Occipital lobe (tissue), 3 donors: ENCODE measurements at places on chromosomes 13 and 19.

- no peak for DNase-seq
These were observed 229.7 kb downstream of the KCNRG start for GRCh38 chr13:50244713-50245574.

- no peak for DNase-seq
These were observed 37.6 kb upstream of the FLT1 start for GRCh38 chr13:28532388-28533124.

GRCh38 chr19:46031781-46032596, 8.8 kb downstream of the IGFL4 start:
- DNase-seq = no peak

- peak; percentile 53 for DNase-seq
These were observed 83.2 kb upstream of the IRS2 start for GRCh38 chr13:109869312-109870237.

DNA sequence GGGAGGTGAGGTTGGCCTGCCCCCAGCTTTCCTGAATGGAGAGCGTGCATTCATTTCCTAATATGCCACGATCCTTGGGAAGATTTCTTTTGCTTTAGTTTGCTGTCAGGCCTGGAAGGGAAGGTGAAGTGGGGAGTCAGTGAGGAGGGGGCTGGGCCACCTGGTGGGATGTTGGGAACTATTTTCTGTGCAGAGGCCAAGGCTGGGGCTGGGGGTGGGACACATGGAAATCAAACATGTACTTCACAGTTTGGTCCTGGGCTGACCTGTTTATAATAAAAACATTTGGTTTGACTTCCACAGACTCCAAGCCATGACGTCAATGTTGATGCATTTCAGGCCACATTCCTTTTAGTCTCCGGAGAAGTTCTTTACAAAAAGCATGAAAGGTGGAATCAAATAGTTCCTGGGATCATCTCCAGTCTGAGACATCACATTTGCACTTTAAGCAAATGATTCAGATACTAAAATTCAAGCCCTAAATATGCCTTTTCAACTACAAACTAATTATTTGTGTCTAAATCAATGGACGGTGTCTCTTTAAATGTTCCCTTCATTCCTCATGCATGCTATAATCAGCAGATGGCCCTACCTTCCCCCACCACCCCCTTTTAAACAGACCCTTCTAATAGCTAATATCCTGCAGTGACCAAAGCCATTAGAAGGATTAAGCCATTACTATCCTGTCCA, 41.5 kb upstream of the MEDAG start:
- no peak for DNase-seq

DNA sequence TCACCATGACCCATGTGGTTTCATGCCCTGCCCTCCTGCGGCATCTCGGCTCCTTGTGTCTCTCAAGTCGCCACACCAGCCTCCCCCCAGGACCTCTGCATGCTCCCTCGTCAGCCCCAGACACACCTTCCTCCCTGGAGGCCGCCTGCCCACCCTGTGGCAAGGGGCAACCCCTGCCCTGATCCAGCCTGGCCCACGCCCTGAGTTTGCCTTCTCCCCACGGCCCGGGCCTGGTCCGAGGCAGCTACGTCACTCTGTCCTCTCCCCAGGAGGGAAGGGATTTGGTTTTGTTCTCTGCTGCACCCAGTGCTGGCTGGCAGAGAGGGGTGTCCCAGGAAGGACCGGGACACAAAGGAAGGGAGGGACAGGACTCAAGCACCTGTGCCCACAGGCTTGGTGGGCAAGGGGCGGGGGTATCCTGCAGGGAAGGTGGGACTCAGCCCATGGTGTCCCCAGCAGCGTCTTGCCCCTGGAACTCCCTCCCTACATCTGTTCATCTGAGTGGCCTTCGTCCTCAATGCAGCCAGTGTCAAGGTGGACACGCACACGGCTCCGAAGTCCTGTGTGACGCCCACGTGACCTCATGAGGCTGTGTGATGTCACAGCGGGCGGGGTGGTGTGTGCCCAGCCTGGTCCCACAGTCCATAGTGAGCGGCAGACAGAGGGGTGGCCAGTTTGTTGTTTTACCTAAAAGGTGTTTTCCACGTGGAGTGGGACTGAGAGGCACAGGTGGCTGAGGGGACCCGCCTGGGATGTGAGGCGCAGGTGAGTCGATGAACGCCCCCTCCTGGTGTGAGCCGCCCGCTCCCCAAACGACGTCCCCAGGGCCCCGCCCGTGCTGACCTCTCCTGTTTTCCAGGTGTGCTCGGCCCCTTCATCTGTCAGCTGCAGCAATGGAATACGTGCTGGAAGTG, at the start of gene TEX29:
Gene TEX29 (plus strand): TSS at position 645 of the 914 bp plus-strand sequence. CDS start 249 bp downstream, at position 894.
- DNase-seq = no peak

GRCh38 chr19:32652894-32653598, 21.9 kb downstream of the ANKRD27 start:
- no peak for DNase-seq

DNA sequence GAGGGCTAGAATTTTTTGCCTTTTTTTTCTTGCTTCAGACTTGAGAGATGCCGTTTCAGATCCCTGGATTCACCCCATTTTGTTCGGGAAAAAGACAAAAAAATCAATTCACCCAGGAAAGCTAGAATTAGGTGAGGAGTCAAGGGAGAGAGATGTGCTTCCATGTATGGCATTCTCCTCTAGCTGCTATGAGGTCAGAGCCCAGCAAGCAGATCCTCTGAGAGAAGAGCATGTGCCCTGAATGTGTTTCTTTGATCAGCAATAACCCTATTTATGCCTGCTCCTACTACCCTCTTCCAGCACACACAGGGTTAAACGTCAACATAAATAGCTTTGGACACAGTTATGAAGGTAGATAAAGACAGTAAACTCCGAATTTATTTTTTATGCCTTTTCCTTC, 53.6 kb downstream of the NDFIP2 start:
- no peak for DNase-seq

- DNase-seq = no peak
These were observed 16.2 kb downstream of the PKN1 start for GRCh38 chr19:14449321-14449720.

GRCh38 chr13:28282451-28282850, 144.1 kb downstream of the PAN3 start:
- no peak for DNase-seq

DNA sequence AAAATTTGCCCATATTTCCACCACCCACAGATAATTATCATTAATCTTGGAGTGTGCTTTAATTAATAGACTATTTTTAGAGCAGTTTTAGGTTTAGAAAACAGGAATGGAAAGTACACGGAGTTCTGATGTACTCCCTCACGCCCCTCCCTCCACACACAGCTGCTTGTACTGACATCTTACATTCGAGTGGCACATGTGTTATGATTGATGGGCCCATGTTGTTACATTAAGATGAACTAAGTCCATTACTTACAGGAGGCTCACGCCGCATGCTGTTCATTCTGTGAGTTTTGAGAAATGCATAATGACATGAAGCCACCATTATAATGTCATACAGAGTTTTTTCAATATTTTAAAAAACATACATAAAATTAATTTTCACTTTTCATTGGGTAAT, 1.2 kb upstream of the SPATA13 start:
- DNase-seq = no peak

DNA sequence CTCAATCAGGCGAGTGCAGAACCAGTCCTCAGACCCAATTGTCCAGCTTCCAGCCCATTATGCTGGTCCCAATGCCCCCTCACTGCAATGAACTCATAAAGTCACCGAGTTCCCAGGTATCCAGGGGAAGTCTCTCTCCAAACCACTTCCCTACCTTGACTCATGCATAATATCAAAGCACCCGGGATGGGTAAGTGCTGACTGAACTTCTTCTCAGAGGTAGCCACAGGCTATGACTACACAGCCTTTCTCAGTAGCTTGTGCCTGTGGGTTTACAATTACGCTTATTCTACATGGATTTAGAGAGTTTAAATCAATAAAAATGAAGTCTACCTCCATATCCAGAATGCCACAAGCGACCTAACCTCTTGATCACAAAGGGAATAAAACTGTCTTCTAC, 1.7 kb upstream of the C13orf42 start:
- no peak for DNase-seq

GRCh38 chr13:50873991-50874390, 30.5 kb upstream of the DLEU7 start:
- no peak for DNase-seq

GRCh38 chr13:109569958-109570711, 216.2 kb downstream of the IRS2 start:
- DNase-seq = no peak

- DNase-seq = no peak
These were observed 100.6 kb upstream of the FRY start for GRCh38 chr13:31930901-31931522.

- DNase-seq = peak; percentile 64
These were observed 62.2 kb upstream of the MYCBP2 start for GRCh38 chr13:77388944-77389624.

- DNase-seq = no peak
These were observed 15.9 kb upstream of the EPHX3 start for GRCh38 chr19:15248106-15248505.

DNA sequence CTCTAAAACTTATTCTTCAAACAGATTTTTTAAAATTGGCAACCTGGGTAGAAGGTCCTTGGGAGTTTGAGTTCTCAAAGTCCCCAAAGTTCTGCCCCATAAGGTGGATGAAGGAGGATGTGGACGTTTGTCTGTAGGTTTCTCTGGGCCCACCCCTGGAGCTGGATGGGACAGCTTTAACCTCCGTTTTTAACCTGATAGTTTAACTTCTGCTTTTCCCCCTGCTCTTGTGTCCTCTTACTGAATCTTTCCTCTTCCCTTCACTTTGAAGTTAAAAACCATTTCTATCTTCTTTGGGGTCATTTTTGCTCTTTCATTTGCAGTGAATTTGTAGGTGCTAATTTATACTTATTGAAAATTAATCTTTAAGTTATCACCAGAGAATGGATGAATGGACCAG, 79.1 kb downstream of the ESD start:
- DNase-seq = no peak

DNA sequence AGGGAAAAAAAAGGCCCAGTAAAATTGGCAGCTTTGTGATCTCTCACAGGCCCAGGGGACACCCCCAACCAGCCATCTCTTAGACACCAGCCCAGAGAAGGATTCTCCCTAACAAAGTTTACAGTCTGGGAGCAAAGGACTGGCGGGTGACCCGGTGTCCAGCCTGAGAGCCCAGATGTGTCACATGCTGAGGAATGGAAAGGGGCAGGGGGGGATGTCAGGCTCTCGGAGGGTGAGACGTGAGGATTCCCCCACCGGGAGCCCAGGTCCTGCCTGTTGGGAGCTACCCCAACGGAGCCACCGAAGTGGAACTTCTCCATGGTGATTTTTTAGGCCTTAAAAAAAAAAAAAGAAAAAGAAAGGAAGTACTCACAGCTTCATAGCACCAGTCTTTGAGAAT, 4.8 kb upstream of the CTXN1 start:
- DNase-seq = no peak

- no peak for DNase-seq
These were observed 318.3 kb downstream of the FOXO1 start for GRCh38 chr13:40348096-40348679.

GRCh38 chr13:20721454-20722357, 18.2 kb downstream of the IL17D start:
- peak; percentile 43 for DNase-seq
